Endothelial cell of umbilical vein (primary cell): ENCODE measurements at places on chromosomes 2 and 18. TPM values are rescaled to one million over a fixed set of nuclear protein-coding genes. Genes with fewer than 3 reads are reported as not detected.

The PRKAG3 gene
- total RNA-seq: not detected in 2 replicates

The GALR1 gene
- total RNA-seq: not detected in 2 replicates

The SP5 gene
- total RNA-seq: not detected in 2 replicates

The CLEC4F gene
- total RNA-seq: not detected in 2 replicates

The SKOR2 gene
- total RNA-seq: not detected in 2 replicates

The KYNU gene
- 0.25 TPM in 1 of 2 replicates, not detected in the other for total RNA-seq
